Stimulated activated CD8-positive, alpha-beta memory T cell treated with anti-CD3 and anti-CD28 coated beads, Interleukin-4, amount 100 ng/mL, for 4 hours (primary cell): ENCODE measurements at places on chromosomes 5 and 9.

- no peak for DNase-seq
Observed at GRCh38 chr9:132090771-132091170, 11.1 kb upstream of the MED27 start.

DNA sequence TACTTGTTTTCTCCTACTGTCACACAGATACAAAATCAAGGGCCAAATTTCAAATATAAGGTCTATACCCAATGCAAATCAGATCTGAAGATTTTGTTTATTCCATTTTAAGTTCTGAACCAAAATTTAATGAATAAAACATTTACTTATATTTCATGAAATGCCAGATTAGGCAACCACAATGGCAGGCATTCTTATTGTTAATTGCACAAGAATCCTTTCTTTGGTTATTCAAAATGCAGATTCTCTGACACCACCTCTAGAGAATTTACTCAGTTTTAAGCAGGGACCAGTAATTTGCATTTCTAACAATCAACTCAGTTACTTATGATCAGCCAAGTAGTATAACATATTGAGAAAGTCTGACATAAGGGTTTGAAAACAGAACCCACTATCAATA, 972.4 kb upstream of the ACO1 start:
- no peak for DNase-seq

DNA sequence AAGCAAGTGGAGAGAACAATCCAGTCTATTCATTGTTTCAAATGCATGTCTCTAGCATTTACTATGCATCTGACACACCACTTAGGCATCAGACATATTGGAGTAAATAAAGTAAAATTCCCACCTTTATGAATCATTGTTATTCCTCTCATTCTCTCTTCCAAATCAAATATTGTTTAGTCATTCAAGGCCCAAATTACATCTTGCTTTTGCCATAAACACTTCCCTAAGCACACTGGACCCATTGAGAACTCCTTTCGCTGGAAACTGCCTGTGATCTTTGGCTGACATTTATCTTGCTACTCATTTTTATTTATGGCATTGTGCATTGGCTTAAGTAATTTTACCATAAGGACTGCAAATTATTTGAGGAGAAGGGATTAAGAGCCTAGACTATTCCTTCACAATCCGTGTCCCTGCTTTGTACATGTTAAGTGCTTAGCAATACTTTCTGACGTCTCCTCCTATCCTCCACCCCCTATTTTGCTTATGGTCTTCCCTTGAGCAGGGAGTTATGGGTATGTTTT, 7.4 kb downstream of the C5orf46 start:
- DNase-seq: no peak

DNA sequence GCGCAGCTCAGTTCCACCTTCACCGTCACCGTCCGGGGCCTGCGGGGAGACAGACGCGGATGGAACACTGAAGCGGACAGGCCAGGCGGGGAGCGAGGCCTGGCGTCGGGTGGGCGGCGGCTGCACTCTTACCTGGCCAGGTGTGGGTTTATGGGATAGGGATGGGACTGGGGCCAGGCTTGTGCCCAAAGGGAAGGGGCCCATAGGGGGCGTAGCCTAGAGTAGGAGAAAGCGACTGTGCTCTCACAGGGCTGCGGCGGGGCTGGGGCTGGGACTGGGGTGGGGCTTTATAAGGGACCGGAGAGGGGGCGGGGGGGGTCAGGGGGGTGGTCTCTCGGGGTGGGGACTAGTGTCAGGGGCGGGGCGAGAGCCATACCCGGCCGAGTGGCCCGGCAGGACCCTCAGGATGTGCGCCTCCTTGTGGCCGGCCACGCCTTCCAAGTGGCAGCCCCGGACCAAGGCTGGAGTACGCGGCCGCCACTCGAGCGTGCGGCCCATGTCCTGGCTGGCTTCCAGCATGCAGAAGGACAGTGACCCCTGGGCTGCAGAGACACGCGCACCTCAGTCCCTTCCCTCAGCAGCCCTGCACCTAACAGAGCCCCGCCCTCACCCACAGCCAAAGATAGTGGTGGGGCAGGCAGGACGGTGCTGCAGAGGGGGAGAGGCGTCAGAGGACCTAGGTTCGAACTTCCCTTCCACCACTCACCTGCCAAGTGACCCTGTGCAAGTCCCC, 22.8 kb downstream of the FPGS start:
- no peak for DNase-seq

DNA sequence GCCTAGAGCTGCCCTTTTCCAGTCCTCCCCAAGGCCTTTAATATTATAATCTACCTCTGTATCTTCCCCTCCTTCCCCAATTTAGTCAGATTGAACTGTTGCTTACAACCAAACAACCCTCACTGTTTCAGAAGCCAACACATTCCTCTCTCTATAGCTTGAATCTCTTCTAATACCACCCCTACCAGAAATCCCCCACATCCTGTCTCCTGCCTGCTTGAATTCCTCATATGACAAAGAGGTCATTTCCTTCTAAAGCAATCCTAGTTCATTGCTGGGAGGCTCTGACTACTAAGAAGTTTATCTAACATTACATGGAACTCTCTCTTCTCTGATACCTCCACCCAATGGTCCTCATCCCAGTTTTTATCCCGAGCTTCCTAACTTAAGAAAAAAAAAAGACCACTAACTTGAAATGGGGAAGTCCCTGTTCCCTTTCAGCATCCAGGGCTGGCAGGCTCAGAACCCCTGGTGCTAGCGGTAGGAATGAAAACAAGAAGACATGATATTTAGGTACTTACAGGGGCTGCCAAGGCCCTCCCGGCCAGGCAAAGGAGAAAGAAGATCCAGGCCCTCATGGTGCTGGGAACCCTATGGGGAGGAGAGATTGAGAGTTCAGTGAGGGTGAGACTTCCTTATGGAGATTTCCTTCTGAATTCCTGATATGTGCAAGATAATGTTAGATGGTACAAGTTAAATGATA, 11.0 kb downstream of the SPARC start:
- DNase-seq: no peak

DNA sequence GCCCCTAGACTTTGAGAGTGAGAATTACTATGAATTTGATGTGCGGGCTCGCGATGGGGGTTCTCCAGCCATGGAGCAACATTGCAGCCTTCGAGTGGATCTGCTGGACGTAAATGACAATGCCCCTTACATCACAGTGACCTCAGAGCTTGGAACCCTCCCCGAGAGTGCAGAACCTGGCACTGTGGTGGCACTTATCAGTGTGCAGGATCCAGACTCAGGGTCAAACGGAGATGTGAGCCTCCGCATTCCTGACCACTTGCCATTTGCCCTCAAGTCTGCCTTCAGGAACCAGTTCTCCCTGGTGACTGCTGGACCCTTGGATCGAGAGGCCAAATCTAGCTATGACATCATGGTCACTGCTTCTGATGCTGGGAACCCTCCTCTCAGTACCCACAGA, 1.3 kb downstream of the PCDHGC4 start:
- no peak for DNase-seq

DNA sequence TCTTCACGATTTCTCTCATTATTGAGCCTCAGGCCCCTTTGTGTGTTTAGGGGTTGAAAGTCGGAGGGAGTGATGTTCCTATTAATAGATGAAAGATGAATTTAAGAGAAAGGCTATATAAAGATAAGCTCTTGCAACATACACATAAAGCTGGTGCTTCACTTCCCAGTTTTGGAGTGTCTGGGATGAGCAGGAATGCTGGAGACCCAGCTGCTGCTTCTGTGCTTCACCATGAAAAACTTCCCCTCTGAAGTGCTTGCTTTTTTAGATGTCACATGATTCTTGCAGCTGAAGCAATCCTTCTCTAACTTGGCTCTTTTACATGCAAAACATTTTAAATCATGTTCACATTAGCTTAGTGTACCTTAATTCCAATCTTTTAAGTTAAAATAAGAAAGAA, 19.7 kb upstream of the SNCAIP start:
- no peak for DNase-seq

GRCh38 chr5:15968993-15969392, 210.6 kb downstream of the MARCHF11 start:
- no peak for DNase-seq

- DNase-seq: no peak
Observed at GRCh38 chr5:154709368-154710305, 45.5 kb upstream of the LARP1 start.

DNA sequence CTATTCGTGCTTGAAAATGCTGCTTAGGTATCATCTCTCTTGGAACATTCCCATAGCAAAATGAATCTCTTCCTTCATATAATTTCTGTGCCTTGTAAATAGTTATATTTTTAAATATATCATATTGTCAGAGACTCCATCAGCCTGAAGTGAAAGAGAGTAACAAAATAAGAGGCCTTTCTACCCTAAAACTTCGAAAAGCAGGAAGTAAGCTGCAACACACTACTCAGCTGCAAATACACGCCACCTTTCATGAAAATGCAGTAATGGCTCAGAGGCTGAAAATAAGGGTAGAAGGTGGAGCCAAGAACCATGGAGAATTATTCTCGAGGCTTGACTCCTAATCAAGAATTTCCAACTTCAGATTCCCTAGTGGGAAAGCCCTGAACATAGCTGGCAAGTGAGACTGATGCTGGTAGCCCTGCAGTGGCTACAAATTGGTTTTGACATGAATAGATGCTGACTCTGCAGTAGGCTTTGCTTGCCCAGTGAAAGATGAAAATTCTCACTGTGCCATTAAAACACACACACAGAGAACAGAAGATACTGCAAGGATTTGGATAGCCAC, 30.2 kb upstream of the PTGER4 start:
- no peak for DNase-seq
